ENCODE measurements at places on chromosomes 1 and 21.

GRCh38 chr1:18583326-18583941, 47.2 kb upstream of the PAX7 start:
- no peak for DNase-seq

GRCh38 chr1:7538033-7538432, 233.1 kb upstream of the VAMP3 start:
- no peak for DNase-seq

GRCh38 chr21:38311765-38312164, 55.0 kb downstream of the KCNJ15 start:
- no peak for DNase-seq

GRCh38 chr21:34603002-34603709, 11.8 kb downstream of the RCAN1 start:
- DNase-seq, result peak; percentile 4

- DNase-seq, result no peak
Measured at GRCh38 chr1:200862713-200863415, 9.9 kb upstream of the GPR25 start.

DNA sequence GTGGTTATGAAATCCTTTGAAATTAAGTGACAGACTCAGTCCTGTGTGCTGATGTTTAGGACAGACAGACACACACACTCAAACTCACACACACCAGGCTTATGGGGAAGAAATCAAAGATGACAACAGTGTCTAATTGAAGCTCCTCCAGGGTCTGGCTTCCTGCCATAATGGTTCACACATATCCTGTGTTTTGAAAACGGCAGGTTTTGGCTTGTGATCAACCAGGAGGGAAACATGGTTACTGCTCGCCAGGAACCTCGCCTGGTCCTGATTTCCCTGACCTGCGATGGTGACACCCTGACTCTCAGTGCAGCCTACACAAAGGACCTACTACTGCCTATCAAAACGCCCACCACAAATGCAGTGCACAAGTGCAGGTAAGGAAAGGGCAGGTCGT, 4.6 kb downstream of the MTARC1 start:
- DNase-seq, result no peak

- no peak for DNase-seq
Measured at GRCh38 chr1:201127755-201128455, 921 bp upstream of the ASCL5 start.

- no peak for DNase-seq
Measured at GRCh38 chr1:29581256-29581655, 344.9 kb downstream of the PTPRU start.

GRCh38 chr1:171784784-171785183, 3.3 kb downstream of the METTL13 start:
- DNase-seq, result no peak

DNA sequence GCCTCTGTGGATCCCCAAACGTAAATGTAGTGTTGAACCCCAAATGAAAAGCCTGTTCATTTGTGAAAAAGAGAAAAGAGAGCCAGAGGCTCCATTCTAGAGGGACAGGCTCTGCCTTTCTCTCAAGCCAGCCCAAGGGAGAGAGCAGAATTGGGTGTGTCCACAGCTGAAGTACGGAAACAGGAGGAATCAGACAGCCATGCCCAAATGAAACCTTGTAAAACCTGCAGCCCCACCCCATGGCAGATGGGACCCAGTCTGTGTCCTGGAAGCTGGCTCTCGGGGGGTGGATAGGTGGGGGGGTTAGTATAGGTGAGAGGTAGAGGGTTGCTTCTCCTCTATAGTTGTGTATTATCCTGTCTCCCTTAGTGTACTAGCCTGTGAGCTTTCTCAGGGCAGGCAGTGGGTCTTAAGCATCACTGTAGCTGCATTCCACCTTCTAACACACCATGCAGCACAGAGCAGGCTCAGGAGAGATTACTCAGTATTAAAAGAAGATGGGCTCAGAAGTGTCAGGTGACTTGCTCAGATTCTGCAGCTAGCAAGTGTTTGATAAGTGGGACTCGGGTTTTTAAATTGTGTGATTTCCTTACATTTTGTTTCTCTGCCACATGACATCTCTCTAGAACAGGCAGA, 67.4 kb upstream of the SIPA1L2 start:
- DNase-seq, result no peak

GRCh38 chr1:151680826-151681225, 35.8 kb downstream of the CELF3 start:
- no peak for DNase-seq

DNA sequence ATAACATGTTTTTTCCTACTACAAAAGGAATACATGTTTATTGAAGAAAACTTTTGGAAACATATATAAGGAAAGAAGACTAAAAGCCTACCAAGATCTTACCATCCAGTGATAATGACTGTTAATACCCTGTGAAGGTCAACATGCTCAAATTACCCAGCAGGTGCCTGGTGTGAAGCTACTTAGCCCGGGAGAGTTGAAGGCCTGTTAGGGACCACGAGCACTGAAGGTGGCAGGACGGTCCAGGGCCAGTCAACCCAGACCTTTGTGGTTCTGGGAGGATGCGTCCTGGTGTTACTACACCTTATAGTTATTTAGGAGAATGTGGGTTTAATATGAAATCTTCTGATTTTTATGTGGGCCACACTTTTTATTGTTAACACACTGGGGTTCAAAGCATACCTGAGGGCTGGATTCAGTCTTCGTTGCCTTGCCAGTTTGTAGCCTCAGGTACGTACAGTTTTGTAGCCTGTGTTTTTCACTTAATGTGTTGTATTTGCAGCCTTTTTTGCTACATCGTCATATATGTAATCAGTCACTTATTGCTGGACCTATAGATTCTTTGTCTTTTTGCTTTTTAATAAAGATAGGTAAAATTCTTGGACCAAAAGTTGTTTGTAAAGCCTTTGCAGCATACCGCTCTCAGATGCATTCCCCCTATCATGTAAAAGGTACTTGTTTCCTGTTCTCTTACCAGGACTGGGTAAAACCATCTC, 9.8 kb downstream of the ITSN1 start:
- DNase-seq, result no peak

- DNase-seq, result no peak
Measured at GRCh38 chr1:8905582-8906191, 27.2 kb upstream of the ENO1 start.
